Left hindlimb (tissue), 1 donor: ENCODE measurements at places on chromosomes 3 and 15.

- no peak for DNase-seq
Measured at GRCh38 chr3:195889870-195890295, 18.5 kb downstream of the TNK2 start.

DNA sequence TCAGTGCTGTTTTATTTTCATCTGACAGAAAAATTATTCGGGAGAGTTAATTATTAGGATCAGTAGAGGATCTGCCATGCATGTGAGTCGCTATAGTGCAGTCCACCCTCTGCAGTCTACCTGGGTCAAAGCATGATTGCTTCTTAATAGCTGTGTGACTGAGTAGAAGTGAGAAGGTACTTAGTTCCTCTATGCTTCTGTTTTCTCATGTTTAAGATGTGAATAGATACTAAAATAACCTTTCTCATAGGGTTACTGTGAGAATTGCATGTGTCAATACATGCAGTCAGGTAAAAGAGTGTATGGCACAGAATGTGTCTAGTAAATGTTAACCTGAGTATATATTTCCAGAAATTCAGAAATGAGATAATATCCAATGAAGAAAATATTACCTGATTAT, 435.7 kb downstream of the NAALADL2 start:
- DNase-seq = no peak

DNA sequence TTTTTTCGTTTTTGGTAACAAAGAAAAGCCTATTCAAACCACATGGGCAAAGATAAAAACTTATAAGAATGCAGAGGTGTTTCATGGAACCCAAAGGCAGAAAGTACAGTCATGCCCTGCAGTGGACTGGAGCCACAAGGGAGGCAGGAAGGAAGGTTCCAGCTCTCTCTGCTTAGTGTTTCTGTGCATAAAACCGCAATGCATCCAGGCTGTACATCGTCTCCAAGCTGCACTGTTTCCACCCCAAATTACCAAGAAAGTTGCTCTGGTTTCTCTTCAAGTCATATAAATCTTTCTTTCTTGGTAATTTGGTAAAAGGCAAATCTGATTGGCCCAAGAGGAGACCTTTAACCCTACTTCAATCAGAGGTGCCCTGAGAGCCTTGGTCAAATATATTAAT, 15.8 kb downstream of the TRAT1 start:
- DNase-seq = no peak

DNA sequence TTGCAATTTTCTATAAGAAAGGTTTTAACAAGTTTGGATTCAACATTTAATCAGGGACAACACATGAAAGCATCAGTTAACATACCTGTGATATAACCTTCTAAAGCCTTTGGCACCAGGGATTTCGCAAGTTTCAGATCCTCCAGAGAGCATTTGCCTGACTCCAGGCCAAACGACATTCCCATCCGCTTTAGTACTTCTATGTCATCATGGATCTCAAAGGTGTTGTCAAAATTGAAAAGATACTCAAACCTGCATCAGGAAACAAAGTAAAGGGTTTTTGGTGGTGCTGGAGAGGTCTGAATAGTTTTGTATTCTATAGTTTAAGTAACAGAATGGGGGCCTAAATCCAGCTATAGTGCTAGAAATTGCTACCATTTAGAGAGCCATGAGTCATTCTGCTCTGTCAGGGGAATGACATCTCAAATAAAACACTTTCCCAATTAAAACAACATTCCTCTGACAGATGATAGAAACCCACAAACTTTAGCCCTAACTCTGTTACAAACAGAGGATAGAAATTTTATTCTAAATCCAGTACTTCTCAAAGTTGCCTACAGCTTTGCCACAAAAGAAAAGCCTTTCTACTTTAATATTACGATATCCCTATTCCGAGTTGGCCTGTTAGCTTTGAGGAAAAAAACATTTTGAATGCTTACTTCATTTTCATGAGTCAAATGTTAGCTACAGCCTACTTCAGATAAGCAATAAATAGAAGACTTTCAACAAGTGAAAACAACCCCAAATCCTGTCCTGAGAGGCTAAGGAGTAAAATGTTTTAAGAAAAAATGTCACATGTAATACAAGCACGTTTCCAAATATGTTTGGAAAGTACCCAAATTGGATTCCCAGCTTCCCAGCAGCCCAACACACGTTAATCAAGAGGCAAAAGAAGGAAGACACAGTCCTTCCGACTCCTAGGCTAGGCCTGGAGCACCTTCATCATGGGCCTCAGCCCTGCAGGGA, 83.4 kb downstream of the ATP1B3 start:
- DNase-seq = no peak

GRCh38 chr15:61824291-61824690, 236.0 kb downstream of the VPS13C start:
- no peak for DNase-seq

- no peak for DNase-seq
Measured at GRCh38 chr3:38565339-38566214, 69.4 kb downstream of the EXOG start.
